ENCODE measurements at places on chromosomes 6 and 20.
A peak's percentile ranks its signal among the peaks of the same experiment; 100 is the strongest.

DNA sequence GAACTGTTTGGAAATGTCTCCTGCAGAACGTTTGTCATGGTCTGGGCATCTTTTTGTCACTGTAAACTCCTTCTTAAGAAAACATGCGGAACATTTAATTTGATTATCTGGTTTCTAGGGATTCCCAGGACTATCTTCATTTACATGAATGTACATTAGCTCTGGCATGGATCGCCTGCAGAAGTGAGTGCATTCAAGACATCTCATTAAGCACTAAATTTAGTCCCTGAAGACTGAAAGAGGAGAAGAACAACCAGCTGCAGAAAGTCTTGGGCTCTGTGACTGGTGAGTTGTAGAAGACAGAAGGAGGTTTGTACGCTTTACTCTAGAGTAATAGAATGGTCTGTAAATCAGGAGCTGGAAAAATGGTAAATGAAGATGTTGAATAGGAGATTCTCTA, 540.7 kb downstream of the BCKDHB start:
- DNase-seq = no peak

DNA sequence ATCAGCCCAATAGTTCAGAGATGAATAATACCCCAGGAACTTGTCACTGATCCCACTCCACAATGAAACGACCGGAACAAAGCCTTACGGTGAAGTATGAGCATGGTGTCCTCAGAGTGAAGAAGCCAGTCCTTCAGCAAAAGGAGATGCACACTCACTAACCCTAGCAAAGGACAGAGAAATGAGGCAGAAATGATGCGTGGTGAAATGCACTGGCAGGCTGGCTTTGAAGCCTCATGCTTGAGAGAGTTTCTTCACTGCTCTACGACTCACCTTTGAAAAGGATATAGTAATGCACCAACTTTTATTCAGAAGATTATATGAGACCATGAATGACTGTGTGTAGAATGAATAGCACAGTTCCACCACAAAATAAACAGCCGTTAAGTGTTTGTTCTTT, 74.8 kb downstream of the PHACTR1 start:
- no peak for DNase-seq

DNA sequence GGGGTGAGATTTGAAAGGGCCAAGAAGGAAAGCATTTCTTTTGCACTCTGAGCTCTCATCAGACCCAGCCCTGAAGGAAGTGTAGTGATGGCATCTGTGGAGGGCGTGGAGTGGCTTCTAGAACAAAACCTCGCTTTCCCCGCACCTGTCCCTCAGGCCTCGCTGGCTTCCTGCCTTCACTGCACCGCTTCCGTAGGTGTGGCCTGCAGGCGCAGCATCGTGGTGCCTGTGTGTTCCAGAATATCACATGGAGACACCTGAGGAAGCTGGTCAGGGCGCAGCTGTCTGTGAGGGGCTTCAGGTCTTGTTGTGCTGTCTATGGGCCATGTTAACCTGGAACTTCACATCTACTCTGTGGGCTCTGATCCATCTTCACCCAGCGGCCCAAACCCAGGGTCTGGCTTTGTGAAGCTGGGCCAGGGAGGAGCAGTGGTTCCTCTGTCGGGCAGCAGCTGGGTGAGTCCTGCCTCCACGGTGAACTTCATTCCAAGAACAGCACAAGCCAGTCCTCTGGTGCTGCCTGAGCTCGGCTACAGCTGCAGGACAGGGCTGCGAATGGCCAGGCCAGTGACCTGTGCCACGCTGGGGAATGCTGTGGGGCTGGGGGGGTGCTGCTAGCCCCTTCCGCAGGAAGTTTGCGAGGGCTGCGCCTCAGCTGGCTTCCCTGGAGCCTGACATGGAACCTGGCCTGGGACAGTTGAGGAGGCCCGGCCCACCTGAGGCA, 40.9 kb downstream of the DSTN start:
- peak; percentile 50 for DNase-seq

DNA sequence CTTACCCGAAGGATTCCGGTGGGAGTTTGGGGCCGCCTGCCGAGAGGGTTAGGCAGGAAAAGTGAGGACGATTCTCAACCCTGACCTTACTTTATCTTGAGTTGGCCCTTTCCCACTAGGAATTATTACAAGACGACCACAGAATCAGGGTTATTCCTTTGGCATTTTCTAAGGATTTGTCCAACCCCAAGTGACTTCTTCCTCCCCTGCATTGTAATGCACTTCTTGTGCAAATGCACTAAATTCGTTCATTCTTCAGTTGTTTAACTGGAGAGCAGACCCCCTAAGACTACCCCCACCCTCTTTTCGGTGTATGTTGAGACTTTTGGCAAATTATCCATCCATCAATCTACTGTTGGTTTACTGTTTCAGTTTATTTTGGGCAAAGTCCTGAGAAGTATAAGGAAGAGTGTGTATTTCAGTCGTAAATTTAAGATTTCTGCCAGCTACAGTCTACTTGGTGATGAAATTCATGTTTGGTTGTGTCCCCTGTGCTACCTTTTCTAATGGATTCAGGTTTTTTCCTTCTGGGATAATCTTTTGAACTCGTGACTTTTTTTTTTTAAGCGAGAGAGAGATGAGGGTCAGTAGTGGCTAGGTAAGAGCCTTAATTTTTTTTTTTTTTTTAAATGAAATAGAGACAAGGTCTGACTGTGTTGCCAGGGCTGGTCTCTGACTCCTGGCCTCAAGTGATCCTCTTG, 611 bp upstream of the TMEM217 start:
- DNase-seq = no peak

DNA sequence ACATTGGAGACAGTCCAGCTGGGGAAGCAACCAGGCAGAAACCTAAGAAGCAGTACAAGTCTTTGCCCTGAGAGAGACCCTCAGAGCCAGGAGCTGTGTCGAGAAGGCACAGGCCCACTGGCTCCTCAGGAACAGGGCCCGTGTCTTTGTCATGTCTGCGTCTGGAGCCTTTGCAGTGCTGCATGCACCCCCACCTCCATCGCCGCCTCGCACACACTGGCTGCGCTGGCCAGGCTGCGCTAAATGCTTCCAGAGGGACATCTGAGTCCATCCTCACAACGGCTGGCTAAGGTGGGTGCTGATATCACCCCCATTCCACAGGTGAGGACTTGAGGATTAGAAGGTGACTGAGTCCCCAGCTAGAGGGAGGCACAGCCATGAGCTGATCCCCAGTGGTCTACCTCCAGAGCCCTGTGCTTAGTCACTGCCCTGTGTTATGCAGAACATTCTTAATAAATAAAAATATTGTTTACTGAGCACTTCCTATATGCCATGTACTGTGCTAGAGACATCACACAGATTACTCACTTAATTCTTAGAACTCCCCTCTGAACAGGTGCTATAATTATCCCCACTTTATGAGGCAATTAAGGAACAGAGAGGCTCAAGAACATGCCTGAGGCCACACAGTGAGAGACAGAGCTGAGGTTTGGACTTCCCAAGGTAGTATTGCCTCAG, 27.6 kb downstream of the GABRR2 start:
- DNase-seq = no peak

GRCh38 chr6:147132889-147133288, 71.3 kb upstream of the STXBP5 start:
- DNase-seq = no peak

DNA sequence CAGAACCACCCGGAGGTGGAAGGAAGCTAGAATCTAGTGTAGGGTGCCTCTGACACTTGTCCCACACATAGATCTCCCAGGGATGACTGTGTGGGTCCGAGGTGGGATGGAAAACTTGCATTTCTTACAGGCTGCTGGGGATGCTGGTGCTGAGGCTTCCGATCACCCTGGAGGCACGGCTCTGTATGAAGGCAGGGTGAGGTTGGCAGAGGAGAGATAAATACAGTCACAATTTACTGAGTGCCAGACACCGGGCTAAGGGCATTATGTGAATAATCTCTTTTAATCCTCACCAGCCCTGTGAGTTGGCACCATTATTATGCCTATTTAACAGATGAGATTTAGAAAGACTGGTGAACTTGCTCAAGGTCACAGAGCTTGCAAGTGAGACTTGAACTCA, 250.2 kb upstream of the RREB1 start:
- no peak for DNase-seq

GRCh38 chr6:115847671-115848070, 213.0 kb downstream of the FRK start:
- no peak for DNase-seq

DNA sequence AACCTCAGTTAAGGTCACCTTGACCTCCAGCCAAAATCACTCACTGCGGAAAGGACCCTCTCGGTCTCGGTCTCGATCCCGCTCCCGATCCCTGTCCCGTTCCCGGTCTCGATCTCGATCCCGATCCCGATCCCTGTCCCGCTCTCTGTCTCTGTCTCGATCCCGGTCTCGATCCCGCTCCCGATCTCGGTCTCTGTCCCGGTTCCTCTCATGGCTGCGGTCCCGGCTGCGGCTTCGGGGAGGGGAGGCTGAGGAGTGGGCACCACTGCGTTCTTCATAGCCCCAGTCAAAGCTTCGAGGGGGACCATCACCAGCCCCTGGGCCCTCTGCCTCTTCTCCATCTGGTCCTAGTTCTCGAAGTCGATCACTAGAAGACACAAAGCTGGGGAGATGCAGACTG, 4.3 kb downstream of the NELFE start:
- no peak for DNase-seq

- no peak for DNase-seq
These were observed 637.8 kb upstream of the EYS start for GRCh38 chr6:66344796-66345195.

DNA sequence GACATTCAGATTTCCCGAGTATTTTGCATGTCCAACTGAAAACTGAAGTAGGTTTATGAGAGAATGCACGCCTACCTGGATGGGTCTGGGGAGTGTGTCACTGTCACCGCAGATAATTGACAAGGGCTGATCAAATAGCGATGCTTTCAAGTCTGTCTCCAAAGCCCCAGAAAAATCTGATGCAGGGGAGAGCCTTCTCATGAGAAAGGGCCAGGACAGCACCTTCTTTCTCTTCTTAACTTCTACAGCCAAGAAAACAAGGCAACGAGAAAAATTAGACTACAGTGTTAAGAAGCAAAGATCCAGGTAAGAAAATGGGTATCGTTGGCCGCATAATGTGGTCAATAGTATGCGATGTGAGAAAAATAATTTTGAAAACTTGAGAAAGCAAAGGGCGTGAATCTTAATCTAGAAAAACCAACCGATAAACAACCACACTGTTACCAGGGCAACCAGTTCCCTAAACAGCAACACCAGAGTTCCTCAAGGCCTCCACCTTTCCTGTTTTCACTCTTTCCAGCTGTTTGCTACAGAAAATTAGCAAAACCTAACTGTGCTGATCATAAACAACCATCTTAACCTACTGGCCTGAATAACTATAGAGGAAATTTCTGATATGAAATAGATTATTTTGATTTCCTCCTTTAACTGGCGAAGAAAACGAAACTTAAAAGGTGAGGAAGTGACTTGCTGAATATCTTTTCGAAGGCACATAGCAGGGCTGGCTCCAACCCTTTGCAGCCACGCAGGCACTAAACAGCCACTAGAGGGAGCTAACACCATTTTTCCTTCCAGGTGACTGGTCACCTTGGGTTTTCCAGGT, 2.6 kb downstream of the TAGAP start:
- peak; percentile 65 for DNase-seq

- no peak for DNase-seq
These were observed 144.6 kb upstream of the TMEM170B start for GRCh38 chr6:11392778-11393507.

- DNase-seq = peak; percentile 60
These were observed 114.9 kb upstream of the BTN3A2 start for GRCh38 chr6:26249957-26250697.

DNA sequence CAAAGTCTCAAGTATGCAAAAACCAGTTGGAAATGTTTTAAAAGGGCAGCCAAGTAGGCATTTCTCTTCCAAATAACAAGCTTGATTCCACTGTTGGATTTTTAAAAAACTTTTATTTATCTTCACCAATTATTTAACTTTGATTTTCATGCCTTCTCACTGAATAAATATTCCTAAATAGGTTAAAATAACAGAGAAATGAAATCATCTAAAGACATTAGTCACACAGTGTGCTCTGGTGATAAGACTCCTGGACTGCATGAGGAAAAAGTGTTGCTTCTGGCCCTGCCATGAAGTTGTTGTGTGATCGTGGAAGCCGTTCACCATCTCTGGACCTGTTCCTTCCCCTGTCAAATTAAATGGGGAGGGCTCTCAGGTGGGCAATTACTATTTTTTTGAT, 33.8 kb upstream of the IGF2R start:
- DNase-seq = no peak

DNA sequence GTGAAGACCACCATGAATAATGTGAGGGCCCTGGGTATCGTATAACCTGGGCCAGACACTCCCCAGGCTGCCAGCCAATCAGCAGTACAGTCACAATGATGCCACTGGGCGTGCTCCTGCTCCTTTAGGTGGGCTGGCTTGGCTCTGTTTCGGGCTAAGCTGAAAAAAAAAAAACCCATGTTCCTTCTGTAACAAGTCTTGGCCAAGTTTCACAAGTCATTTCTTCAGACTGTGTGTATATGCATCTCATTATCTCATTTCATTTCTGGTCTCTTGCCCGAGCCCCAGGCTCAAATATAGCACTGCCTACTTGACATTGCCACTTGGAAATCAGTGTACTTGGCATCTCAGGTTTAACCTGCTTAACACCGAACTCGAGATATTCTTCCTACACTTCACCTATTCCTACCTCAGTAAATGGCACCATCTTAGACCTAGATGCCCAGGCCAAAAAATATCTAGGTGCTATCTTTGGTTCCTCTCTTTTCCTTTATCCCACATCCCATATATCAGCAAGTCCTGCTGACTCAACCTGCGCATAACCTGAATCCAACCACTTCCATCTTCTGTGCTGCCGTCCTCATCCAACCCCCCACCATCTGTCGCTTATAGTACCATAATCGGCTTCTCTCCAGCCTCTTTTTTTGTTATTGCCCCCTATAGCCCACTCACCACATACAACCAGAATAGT, 1.8 kb downstream of the UQCC2 start:
- DNase-seq = no peak
